GM19239 (cell line): ENCODE measurements at places on chromosomes 3 and 15.

DNA sequence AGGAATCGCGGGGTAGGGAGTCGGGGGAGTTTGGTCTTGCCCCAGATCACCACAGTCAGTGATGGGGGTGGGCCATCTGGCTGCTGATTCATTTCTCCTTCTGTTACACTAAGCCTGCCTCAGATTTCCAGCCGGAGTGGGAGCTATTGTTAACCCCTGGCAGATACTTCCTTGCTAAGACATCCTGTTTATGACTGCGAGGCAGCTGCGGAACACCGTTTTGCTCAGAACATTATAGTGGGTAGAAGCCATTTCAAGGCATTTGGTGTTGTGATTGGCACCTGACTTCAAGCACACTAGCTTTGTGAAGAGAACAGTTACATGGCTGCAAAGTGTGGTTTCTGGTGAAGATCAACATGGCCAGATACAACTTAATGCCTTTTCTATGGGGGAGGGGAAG is 73.8 kb downstream of the FLNB start:
- no peak for DNase-seq

DNA sequence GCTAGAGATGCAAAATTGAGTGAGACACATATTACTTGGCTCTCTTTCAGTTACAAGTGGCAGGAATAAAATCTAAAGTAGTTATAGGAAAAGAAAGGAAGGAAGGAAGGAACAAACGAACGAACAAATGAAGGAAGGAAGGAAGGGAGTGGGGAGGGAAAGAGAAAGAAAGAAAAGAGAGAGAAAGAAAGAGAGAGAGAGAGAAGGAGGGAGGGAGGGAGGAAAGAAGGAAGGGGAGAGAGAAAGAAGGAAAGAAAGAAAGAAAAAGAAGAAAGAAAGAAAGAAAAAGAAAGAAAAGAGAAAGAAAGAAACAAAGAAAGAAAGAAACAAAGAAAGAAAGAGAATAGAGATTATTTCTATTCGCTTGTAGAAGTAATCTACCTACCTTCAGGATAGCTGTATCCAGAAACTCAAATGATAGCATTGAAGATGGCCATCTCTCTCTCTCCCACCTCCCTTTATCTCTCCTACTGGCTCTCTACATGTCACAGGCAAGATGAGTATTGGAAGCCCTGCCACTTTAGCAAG is 229.7 kb upstream of the TLE3 start:
- no peak for DNase-seq

GRCh38 chr3:11288786-11289637 is 16.8 kb downstream of the ATG7 start:
- DNase-seq: no peak

DNA sequence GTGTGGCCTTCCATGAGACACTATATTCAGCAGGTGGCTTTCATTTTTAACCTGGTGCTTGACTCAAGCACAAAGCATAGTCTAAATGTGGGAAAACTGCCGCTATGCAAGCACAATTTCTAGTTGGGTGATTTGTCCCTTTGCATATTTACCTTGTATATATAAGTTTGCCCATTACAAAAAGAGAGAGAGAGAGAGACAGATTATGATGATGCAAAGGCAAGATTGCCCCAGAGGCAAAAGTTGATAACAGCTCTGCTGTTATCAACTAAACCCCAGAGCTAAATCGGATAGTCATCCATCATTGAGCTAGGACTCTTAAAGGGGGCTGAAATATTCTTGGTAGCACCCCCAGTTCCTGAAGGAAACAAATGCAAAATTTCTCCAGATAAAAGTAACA is 141.5 kb downstream of the AQP9 start:
- no peak for DNase-seq

DNA sequence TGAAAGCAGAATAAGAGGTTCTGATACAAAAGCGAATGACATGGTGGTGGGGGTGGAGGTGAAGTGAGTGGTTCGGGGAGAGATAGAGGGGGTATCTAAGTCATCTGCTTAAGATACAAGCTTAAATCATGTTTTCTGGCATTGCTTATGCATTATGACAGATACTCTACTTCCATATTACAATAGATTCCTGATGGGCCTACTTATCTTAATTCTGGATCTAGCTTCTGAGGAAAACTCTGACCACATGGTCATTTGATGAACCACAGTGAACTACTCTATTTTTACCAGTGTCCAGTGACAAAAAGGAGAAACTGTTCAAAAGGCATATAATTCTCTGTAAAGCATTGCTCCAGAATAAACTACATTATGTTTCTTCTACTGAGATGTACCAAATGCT is 673.7 kb upstream of the CCDC54 start:
- no peak for DNase-seq

DNA sequence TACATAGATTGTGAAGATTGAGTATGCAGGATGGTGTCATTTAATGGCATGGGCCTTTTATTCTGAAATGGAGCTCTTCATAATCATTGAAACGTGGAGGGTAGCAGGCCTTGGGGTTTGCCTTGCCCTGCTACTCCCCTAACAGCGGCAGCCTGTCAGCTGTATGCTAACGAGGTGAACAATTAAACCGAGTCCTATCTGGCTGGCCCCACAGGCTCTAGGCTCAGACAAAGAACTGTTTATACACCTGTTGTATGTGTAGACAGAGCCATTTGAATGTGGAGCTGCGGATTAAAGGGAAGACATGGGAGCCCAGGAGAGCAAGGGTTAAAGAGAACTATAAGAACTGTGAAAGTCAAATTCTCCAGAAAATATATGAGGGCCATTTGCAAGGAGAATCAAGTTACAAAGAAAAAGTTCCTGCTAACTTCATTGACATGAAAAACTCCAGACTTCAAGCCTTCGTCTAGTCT is 116.7 kb upstream of the CGNL1 start:
- DNase-seq: no peak

- no peak for DNase-seq
Measured at GRCh38 chr3:149150436-149150835, 21.0 kb downstream of the HPS3 start.

- no peak for DNase-seq
Measured at GRCh38 chr3:169479314-169479939, 184.1 kb downstream of the MECOM start.

DNA sequence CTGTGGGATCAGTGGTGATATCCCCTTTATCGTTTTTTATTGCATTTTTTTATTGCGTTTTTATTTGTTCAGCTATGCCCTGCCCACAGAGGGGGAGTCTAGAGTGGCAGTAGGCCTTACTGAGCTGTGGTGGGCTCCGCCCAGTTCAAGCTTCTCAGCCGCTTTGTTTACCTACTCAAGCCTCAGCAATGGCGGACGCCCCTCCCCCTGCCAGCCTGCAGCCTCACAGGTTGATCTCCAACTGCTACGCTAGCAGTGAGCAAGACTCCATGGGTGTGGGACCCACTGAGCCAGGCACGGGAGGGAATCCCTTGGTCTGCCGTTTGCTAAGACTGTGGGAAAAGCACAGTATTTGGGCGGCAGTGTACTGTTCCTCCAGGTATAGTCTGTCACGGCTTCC is 500.6 kb upstream of the MCTP2 start:
- no peak for DNase-seq

- DNase-seq: no peak
Measured at GRCh38 chr3:120773932-120774331, 31.4 kb downstream of the GTF2E1 start.

DNA sequence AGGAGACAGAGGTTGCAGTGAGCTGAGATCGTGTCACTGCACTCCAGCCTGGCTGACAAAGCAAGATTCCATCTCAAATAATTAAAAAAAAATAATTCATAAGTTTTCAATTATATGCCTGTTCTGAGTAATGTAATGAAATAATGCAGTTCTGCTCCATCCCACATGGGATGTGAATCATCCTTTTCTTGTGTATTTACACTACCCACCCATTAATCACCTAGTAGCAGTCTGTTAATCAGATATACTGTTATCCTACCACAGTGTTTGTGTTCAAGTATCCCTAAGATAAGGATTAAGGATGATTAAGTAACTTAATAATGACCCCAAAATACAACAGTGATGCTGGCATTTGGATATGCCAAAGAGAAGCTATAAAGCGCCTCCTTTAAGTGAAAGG is 38.8 kb downstream of the PIGB start:
- DNase-seq: no peak

- no peak for DNase-seq
Measured at GRCh38 chr15:93235926-93236780, 147.1 kb upstream of the RGMA start.

- no peak for DNase-seq
Measured at GRCh38 chr15:79721256-79721655, 175.6 kb downstream of the MTHFS start.

- DNase-seq: no peak
Measured at GRCh38 chr15:34656005-34656796, 72.8 kb upstream of the GOLGA8B start.
